ENCODE measurements at places on chromosomes 1 and 21.
A peak's percentile ranks its signal among the peaks of the same experiment; 100 is the strongest.

- DNase-seq, result no peak
These were observed 35.6 kb downstream of the SOX13 start for GRCh38 chr1:204108312-204109141.

DNA sequence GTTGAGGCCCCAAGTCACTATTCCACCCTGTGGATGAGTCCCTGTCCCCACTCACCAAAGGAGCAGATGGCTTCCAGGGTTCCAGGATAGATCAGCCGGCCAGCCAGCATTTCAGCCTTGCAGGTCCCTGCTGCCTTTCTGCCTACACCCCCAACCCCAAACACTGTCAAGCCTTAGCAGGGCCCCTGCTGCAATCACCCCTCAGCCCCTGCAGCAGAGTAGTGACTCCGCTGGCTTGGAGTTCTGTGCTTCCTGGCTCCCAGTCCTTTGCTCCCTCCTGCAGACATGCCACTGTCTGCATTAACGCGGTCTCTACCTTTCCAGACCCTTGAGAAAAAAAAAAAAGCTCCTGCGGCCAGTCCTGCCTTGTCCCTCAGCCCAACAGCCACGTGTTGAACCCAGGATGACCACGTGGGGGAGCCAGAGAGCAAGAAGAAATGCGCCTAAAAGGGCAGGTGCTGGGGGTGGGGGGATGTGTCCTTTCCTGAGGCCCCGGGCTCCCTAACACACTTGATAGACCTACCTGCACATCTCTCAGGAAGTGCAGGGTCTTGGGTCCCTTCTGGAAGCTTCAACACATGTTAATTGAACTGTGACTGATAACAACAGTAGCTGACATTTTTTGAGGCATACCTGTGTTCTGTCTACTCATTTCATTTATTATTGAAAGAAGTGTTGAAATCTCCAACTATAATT, 37.4 kb downstream of the RASSF5 start:
- DNase-seq, result peak; percentile 68

DNA sequence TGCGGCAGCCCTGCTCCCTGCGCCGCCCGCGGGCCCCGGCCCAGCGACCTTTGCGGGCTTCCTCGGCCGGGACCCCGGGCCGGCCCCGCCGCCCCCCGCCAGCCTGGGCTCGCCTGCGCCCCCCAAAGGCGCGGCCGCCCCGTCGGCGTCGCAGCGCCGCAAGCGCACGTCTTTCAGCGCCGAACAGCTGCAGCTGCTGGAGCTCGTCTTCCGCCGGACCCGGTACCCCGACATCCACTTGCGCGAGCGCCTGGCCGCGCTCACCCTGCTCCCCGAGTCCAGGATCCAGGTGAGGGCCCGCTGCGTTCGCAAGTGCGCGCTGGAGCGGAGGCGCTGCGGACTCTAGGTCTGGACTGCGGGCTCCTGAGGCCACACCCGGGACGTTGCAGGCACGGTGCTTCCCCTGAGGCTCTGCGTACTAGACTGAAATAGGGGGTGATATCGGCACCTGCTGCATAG, 351 bp downstream of the MIXL1 start:
- peak; percentile 49 for DNase-seq

DNA sequence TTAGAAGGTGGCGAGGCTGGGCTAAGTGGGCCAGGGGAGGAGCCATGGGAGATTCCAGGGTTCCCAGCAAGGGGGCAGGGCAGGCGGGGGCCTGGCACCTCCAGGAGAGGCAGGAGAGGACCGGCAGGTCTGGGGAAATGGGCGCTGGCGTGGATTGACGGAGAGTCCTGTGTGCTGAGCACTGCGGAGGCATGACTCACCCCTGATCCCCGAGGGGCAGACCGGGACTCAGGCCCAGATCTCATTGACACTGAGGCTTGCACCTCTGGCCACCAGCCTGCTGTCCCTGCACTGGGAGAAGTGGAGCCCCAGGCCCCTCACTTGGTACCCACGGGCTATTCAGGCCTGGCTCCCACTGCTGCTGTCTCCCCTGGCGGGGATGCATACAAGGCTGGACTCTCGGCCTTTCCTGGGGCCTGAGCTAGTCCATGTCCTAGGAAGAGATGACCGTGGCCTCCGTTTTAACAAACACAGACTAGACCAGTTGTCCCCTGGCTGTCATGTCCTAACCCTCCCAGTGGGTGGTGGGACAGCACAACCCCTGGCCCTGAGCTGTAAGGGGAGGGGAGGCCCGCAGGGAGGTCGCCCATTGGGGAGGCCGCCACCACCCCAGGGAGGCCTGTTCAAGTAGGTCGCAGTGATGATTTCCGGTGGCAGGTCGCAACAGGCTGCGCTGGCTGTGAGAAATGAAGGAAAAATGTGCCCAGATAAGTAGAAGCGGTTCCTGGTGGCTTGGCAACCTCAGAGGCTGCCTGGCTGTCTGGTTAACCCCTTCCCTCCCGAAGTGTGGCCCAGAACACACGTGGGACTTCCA, 39.7 kb downstream of the RIPK4 start:
- no peak for DNase-seq

DNA sequence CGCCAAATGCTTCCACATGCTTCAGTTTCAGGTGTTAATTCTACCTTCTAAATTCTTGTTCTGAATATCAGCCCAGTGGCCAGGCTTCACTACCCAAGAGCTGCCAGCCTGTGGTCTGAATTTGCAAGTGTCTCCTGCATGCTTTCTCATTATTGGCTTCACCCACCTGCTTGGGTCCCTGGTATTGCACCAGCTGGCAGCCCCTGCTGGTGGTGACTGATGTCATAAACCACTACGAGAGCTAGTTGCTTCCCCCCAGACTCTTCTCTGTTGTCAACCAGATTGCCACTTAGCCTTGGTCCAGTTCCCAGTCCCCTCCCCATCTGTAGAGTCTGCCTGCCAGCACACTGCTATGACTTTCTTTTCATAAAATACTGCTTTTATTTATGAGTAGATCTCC, 197.7 kb upstream of the DUSP10 start:
- DNase-seq, result no peak

DNA sequence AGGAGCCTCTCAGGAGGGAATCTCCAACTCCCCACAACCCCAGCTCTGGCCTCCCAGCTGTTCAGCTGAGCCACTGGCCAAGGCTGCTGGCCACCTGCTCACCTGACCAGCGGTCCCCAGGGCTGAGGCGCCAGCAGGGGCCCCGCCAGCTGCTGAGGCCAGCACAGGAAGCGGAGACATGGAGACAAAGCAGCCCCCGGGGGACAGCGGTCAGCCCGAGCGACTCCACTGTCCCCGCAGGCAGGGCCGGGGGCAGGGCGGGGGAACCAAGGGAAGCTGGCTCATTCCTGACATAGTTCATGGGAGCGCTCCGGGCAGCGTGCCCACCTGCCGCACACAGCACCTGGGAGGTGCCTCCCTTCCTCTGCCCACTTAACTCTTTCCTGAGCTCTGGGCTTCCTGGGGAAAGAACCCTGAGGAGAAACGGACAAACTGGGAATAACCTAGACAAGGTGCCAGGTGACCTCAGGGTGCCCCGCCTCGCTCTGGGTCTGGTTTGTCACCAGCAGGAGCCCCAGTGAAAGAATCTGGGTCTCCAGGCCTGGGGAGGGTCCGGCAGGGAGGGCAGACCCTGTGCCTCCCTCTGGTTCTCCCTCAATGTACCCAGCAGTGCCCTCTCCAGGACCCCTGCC, 10.7 kb downstream of the EPHA2 start:
- no peak for DNase-seq

DNA sequence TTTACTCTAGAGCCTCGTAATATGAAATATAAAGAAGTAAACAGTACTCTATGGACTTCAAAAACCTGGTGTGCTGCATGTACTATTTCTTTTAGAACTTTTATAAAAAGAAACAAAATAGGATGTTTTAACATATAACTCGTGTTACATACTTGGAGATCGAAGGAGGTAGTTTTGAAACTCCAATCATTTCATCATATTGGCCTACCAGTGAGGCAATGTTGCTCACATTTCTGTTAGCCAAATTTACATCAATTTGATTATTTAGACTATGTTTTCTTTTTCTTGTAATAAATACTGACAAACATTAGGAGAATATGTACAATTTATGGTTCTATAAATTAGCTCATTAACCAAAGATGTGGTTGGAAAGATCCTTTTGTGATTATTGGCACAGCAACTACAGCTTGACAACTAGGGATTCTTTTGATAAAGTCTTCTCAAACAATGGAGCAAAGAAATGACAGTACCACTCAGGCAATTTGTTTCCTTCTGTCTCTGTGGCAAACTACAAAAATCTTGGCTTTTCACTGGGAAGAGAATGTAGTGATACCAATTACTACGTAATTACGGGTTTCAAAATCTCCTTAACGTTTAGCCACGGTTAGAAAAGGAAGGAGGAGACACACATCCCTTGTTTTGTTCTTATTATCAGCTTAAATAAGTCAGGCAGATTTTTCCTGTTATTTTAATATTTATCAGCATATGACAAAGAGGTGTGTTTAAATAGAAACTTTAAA, 266.6 kb upstream of the SGIP1 start:
- no peak for DNase-seq

GRCh38 chr1:28417441-28417922, 47.9 kb downstream of the PHACTR4 start:
- DNase-seq, result no peak

DNA sequence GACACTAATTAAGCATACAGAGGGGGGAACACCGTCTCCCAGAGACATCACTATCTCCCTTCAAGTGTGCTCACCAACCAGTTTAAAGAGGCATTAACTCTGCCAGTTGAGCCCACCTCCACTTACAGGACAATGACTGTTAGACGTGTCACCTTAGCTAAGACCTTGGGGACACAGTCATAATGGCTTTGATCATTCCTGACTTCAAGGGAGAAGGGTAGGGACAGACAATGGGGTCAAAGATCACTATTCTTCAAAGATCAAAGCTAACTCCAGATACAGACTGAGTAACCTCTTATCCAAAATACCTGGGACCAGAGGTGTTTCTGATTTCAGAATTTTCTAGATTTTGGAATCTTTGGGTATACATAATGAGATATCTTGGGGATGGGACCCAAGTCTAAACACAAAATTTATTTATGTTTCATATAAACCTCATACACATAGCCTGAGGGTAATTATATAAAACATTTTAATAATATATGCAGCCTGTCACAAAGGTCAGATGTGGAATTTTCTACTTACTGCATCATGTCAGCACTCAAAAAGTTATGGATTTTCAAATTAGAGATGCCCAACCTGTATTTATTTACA, 246.1 kb downstream of the SLC45A1 start:
- no peak for DNase-seq

- DNase-seq, result no peak
These were observed 75.2 kb downstream of the PLPPR5 start for GRCh38 chr1:98929437-98929836.

DNA sequence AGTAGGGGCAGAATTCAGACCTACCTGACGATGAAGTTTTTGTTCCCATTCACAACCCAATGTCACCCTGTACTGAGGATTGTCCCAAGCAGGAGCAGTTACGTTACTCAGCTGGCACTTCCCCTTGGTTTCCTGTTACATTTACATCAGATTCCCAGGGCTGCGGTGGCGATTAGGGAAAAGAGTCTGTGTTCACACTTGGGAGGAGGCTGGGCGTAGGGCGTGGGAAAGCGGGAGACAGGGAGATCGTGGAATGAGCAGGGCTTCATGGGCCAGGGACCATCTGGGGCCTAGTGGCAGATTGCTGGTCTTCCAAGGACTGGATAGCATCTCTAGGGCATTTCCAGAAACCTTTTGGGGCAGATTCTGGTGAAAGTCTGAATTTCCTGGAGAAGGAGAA, 39.0 kb downstream of the TBX19 start:
- DNase-seq, result no peak

- DNase-seq, result no peak
These were observed 14.5 kb downstream of the CNST start for GRCh38 chr1:246580497-246581370.

GRCh38 chr1:33152685-33153432, 29.0 kb downstream of the TRIM62 start:
- DNase-seq, result no peak

- no peak for DNase-seq
These were observed 48.7 kb upstream of the EDN2 start for GRCh38 chr1:41533016-41533730.

- DNase-seq, result no peak
These were observed 15.1 kb downstream of the ELK4 start for GRCh38 chr1:205616563-205617293.

- DNase-seq, result no peak
These were observed 2110.6 kb downstream of the MRPL39 start for GRCh38 chr21:23496729-23497128.

DNA sequence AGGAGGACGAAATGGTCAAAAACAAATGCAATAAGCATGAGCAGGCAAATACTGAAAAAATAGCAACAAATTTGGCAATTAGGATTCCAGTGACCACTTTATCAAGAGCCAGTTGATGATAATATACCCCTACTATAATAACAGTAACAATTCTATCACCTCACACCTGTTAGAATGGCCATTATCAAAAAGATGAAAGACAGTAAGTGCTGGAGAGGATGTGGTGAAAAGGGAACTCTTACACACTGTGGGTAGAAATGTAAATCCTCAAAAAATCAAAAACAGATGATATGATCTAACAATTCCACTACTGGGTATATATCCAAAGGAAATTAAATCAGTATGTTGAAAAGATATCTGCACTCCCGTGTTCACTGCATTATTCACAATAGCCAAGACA, 114.3 kb upstream of the GFI1 start:
- no peak for DNase-seq

DNA sequence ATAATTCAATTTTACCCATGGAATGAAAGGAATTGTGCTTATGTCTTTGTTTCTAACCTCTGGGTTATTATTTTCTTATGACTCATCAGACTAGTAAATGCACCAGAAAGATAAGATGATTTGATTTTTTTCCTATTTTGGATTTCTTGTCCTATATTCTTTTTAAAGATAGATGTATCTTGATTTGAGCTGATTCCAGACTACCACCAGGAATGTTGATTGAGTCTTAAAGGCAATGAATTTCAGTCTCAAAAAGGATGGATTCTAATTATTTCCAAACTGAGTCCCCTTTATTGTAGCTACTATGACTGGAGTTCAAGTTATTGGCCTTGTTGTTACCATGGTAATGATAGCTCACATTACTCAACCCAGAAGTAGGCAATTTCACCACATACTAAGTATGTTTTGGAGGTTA, 95.8 kb upstream of the RGS4 start:
- no peak for DNase-seq

GRCh38 chr1:236141447-236142252, 689 bp upstream of the GPR137B start:
- no peak for DNase-seq

GRCh38 chr21:28126521-28127174, 866.0 kb downstream of the LTN1 start:
- no peak for DNase-seq

All from T-helper 2 cell (primary cell).